AG09309 (cell line): ENCODE measurements at places on chromosomes 13 and 19.
A peak's percentile ranks its signal among the peaks of the same experiment; 100 is the strongest.

- no peak for DNase-seq
These were observed 34.7 kb upstream of the SLITRK6 start for GRCh38 chr13:85833921-85834320.

DNA sequence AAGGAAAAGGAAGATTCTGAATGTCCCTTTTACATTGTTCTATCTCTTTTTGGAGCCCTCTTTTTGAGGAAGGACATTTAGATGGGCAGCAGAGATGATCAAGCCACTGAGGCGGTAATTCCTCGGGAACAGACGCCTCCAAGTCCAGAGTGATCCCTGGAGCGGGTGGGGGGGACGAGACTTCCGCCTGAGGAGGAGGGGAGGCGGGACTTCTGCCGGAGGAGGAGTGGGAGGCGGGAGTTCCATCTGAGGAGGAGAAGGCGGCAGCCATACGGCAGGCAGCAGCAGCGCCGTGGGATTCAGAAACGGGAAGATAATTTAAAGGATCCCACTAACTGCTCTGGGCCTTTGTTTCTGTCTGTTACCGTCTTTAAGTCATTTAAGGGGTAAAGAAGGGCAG, 37.6 kb upstream of the CD177 start:
- DNase-seq: no peak

- no peak for DNase-seq
These were observed 25.9 kb downstream of the RCBTB2 start for GRCh38 chr13:48507021-48507420.

- no peak for DNase-seq
These were observed 44.1 kb downstream of the SMAD9 start for GRCh38 chr13:36875961-36876360.

DNA sequence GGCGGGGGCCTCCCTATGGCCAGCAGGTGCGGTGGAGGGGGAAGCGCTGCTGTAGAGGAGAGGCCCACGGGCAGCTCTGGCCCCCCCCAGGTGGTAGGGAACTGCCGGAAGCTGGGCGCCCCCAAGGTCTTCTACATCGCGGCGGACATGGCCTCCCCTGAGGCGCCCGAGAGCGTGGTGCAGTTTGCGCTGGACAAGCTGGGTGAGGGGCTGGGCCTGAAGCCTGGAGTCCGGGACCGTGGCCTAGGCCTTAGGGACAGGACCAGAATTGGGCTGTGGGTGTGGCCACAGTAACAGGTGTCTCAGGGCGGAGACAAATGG, 3.8 kb upstream of the RPL36 start:
- DNase-seq: no peak

GRCh38 chr13:44734201-44734707, 158.1 kb upstream of the TSC22D1 start:
- DNase-seq: no peak

- no peak for DNase-seq
These were observed 2724.7 kb downstream of the PCDH9 start for GRCh38 chr13:64505336-64505910.

DNA sequence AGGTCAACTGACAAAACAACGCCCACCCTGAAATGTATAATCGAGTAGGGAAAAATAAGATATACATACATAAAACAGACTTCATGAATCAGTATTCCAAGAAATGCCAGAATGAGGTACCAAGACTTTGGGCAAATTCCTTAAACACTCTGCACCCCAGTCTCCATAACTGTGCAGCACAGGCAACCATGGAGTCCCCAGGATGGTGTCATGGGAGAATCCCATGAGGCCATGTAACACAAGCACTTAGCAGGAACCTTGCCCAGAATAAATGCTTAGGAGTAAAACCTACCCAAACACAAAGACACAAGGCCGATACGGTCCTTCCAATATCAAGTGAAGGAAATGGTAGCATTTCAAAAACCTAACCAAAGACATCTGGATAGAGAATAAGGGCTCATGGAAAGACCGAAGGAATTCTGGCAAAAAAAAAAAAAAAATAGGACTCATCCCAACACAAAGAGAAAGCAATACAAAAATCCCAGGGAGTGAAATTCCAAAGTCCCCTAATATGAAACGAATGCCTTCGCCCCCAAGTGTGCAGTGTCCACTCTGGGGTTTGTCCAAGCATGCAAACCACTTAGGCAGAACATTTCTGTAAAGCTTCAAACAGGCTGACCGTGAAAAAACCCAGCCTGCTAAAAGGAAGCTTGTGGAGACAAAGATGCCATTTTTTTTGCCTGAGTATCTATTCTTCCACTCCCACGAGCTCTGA, 11.1 kb downstream of the ZC3H4 start:
- DNase-seq: no peak

GRCh38 chr19:42422092-42422900, 4.9 kb downstream of the LIPE start:
- DNase-seq: no peak

DNA sequence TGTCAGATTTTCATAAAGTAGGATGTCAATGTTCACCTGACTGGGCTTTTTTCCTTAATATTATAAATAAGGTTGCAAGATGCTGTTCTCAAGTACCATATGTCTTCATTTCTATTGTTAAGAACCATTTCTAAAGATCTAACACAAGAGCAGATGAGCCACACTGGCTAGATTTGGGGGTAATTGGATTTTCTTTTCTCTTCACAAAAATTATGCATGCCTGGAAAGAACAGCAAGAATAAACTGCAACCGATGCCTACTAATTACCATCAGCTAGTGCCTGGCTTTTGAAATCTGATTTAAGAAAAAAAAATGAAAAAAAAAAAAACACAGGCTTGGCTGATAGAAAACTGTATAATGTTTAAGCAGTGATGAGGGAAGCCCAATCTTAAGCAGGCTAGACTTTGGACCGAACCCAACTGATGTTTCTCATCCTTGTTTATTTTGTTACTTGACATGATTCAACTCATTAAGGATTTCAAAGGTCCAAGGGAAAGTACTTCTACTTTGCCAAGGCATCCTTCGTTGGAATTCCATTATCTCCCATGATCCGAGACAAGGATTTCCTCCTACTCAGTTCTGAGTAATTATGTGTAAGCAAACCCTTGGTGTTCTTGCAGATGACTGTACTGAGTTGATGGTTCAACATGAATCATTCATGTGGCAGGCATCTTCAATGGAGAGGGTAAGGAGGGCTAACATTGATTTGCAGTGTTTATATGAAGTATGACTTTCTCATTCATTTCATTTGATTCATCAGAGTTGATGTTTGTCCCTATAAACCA, 300.5 kb downstream of the SPRY2 start:
- DNase-seq: peak; percentile 97

DNA sequence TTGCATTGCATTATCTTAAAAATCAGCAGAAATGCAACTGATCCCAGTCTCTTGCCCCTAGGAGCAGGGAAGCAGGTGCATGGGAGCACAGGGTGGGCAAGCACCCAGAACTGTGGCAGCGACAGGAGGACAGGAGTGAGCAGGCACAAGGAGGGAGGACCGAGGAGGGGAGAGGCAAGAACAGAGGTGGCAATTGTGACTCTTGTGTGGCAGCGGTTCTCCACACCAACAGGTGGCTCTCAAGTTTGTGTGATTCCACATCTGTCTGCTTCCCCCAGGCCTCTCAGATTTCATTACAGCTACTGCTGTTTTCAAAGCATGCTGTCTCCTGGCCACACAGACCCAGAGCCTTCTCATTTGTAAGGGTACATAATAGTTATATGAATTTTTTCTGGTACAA, 108.5 kb downstream of the STK24 start:
- no peak for DNase-seq
